Activated effector memory CD4-positive, alpha-beta T cell treated with anti-CD3 and anti-CD28 coated beads, Interleukin-2, amount 50 U/mL, for 16 hours (primary cell): ENCODE measurements at places on chromosomes 11 and 22.
A peak's percentile ranks its signal among the peaks of the same experiment; 100 is the strongest.

GRCh38 chr11:69203901-69204245, 48.1 kb downstream of the SMIM38 start:
- DNase-seq: peak; percentile 47

DNA sequence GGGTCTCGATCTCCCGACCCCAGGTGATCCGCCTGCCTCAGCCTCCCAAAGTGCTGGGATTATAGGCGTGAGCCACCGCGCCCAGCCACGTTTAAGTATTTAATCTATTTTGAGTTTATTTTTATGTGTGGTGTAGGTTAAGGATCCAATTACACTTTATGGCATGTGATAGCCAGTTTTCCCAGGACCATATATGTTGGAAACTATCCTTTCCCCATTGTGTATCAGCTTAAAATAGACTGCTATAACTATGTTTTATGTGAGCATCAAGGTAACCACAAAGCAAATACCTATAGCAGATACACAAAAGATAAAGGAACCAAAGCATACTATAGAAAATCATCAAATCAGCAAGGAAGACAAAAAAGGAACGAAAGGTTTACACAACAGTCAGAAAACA, 42.4 kb downstream of the TTC28 start:
- no peak for DNase-seq

GRCh38 chr11:27926486-27926885, 181.5 kb downstream of the KIF18A start:
- no peak for DNase-seq

GRCh38 chr11:4699697-4700435, 2.2 kb upstream of the OR51E2 start:
- no peak for DNase-seq

DNA sequence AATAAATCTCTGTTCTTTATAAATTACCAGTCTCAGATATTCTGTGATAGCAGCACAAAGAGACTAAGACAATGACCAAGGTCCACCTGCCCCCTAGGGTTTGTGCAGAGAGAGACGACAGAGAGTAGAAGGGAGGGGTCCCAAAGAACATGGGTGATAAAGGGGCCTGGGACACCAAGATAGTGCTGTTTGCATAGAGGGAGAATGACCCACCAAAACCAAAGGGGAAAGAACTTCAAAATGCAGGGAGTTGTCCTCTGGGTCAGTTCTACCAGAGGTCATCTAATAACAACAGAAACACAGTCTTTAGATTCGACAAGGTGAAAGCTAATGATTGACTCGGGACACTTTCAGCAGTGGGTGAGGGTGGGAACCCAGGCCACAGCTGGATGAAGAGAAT, 23.7 kb downstream of the FAM227A start:
- no peak for DNase-seq

- DNase-seq: no peak
Observed at GRCh38 chr11:41320653-41321052, 138.8 kb downstream of the LRRC4C start.

GRCh38 chr11:73833067-73833466, 43.6 kb downstream of the COA4 start:
- no peak for DNase-seq

DNA sequence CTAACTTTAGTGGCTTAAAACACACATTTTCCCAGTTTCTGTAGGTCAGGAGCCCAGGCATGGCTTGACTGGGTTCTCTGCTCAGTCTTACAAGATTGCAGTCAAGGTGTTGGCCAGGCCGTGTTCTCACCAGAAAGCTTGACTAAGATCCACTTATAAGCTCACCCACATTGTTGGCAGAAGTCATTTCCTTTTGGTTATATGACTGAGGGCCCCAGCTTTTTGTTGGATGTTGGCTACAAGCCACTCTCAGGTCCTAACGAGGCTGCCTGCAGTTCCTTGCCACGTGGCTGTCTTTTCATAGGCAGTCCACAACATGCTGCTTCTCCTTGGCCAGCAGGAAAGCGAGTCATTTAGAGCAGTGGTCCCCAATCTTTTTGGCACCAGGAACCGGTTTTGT, 79.3 kb upstream of the CRTAM start:
- peak; percentile 53 for DNase-seq

DNA sequence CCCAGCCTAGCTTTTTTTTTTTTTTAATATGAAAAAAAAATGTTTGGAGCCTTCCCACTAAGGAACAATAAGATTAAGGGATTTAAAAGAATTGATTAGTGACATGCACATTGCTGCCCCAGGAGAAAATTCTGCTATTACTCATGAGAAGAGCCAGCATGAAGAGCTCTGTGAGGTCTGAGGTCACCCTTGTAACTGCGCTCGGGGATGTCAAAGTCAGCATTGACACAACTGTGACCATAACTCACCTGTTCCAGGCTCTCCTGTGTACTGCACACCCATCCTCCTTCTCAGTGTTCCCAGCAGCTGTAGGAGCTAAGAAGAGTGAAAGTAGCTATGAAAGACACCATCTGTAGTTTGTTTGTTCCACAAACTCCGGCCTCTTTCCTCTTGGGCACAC, 109.8 kb upstream of the FGF3 start:
- DNase-seq: no peak
